Ecto neural progenitor cell (in vitro differentiated cells): ENCODE measurements at places on chromosomes 3 and 15.

GRCh38 chr3:12472796-12473195 is 11.5 kb upstream of the TSEN2 start:
- DNase-seq, result no peak

GRCh38 chr15:95075792-95076677 is 844.7 kb downstream of the MCTP2 start:
- DNase-seq, result no peak

- DNase-seq, result no peak
Observed at GRCh38 chr15:85400606-85401005, 20.2 kb downstream of the AKAP13 start.

GRCh38 chr15:49877873-49878521 is 241.0 kb downstream of the ATP8B4 start:
- DNase-seq, result no peak

GRCh38 chr15:71761649-71762048 is 48.7 kb upstream of the NR2E3 start:
- no peak for DNase-seq

DNA sequence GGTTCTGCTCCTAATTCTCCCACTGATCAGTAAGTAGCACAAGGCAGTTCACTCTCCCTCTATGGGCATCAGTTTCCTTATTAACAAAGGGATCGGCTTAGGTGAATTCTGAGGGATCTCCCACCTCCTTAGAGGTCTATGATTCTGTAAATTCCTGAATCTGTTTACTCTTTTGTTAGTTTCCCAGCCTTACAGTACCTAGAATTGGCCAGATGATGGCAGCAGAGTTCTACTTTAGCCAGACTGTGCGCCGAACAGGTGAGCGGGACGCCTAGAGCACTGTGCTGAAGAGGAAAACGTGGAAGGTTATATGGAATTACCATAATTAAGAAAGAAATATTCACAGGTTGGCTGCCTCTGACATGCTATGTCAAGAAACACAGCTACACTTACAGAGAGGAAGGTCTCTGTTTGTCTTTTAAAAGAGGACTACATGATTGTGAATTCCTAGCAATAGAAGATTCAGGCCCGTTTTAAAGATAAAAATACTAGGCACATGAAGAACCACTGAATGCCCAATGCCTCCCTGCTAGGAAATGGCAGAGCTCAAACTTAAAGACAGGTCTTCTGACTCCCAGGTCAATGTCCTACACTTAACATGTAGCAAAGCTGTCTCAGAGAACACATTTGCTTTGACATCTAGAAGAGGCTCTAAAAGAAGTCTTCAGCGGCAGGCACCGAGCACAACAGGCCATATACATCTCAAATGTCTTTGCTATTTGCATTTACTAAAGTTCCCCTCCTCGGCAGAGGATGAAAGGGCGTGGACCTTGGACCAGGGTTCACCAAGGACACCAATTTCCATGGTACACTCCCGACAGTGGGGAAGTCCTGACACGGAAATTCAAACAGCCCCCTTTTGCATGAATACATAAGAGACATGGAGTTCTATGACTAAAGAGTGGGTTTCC is 259.9 kb downstream of the FGF12 start:
- DNase-seq, result peak; percentile 69

DNA sequence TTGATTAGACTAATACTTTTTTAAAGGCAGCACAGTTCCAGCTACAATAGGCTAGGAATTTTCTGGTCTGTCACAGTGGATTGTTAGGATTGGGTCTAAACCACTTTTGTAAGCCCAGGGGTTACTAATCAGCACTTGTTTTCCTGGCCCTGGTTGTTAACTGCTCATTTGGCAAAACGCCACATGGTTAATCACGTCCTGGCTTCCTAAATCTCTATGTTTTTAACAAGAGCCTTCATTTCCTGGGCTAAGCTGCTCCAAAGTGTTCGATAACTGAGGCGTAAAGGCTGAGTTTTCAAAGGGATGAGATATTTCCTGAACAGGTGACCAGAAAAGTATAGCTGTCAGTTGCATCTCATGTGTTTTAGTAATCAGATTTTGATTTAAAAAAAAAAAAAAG is 38.9 kb upstream of the CLRN1 start:
- DNase-seq, result no peak

DNA sequence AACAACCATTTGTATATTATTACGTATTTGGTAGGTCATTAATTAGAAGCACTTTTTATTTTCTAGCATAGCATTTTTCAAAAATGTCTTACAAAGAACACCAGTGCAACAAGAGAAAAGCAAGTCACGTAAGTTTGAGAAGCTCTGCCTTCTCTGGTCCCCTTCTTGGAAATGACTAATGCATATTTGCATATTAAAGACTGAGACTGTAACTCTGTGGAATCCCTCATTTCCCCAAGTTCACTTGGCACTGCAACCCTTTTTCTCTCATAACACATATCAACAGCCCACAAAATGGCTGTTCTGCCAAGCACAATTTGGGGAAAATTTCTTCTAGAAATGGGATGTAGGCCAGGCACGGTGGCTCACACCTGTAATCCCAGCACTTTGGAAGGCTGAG is 176.3 kb downstream of the ERC2 start:
- no peak for DNase-seq

- DNase-seq, result no peak
Observed at GRCh38 chr3:174538151-174538550, 321.0 kb upstream of the NAALADL2 start.

DNA sequence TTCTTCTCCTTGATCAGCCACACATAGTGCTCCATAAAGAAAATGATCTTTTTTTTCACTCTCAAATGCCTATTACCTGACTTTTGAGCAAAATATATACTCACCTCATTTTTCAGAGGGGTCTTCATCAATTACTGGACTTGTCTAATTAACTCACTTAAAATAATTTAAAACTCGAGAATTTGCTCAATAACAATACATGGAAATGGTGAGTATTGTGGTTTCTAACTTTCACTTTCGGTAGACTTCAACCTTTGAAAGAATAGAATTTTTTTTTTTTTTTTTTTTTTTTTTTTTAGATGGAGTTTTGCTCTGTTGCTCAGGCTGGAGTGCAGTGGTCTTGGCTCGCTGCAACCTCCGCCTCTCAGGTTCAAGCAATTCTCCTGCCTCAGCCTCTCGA is 17.7 kb upstream of the EPHB1 start:
- no peak for DNase-seq

DNA sequence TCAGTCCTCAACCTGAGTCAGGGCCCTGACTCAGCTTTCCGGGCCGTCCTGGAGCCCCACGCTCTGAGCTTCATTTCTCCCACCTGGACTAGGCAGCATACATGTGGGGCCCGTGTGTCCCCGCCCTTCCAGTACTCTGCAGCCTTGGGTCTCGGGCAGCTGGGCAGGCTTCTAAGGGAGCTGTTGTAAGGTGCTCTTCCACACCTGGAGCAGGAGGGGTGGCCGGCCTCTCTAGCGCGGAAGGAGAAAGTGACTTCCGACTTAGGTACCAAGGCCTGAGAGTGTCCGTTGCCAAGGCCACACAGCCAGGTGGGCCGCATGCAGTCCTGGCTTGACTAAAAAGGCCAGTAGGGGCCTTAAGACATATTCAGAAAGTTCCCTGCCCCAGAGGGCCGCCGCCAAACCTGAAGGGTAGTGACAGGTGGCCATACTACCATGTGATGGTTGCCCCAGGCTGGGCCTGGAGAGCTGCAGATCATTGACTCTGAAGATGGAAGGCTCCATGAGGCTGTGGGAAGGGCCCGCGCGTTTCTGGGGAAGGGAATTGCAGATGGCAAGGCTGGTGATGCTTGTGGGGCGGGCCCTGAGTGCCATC is 9.4 kb upstream of the SEMA3B start:
- no peak for DNase-seq

DNA sequence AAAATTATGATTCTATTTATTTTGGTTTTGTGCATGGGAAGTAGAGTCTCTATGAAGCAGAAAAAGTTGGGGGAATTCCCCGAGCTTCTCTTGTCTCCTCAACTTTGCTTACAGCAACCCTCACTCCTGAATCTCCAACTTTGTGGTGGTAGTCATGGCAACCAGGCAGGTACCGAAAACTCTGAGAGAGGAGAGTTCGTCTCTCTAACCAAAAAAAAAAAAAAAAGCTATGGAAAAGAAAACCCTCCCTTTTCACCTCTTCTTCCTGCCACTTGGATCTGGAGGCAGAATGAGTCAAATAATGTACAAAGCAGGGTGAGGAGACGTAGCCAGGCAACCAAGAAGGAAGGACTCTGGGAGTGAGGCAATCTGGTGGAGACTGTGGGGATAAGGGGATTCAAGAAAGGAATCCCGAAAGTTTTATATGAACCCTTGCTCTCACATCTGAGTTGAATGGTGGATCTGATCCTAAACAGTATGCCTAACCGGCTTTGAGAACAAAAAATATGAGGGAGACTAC is 108.1 kb downstream of the PLOD2 start:
- DNase-seq, result no peak

DNA sequence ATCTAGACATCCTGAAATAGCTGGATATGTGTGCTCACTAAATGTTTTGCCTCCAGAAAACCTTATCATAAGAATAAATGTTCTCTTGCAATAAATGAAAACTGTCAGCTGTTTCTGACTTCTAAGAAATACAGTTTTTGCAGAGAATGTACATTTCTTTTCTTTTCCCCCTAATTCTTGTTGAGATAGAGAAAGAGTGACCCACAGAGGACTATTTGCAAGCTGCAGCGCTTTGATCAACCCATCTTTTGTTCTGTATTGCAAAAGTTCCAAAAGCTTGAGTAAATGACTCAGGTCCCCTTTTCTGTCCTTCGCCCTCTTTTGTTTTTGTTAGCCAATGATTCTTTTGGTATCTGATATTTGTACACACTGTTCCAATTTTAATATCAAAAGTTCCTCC is 141.9 kb downstream of the BBX start:
- no peak for DNase-seq

DNA sequence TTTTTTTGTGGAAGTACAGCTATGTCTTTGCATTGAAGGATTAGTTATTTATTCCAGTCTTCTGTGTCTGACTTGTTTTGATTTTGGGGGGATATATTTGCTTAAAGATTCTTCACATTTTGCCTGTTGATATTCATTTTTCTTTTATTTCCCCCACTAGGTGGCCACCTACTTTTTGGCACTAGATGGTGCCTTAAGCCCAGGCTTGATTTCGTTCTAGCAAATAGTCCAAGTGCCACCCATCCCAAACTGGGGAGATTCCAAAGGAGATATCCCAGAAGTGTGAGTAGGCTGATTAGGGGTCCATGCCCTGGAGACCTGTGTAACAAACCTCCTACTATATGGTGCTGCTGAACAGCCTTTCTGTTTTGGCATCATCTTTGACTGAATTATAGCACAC is 80.0 kb upstream of the SPATA16 start:
- no peak for DNase-seq

- no peak for DNase-seq
Observed at GRCh38 chr3:40208251-40208650, 101.3 kb upstream of the EIF1B start.

- no peak for DNase-seq
Observed at GRCh38 chr3:165070682-165071081, 7.6 kb downstream of the SI start.

DNA sequence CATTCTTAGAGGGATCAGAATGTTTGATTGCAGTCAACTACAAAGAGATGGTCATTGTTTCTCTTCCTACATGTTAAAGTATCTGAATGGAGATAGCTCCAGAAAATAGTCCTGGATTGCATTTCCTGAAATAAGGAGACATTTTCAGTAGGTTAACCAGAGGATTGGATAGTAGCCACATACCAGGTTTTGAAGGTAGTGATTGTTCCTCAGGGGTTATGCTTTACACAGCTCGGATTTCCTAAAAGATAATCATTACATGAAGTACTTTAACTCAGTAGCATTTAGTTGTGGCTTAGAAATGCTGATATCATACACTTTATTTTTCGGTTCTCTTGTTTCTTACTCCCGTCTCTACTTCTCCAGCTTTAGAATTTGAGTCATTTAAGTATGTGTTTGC is 10.3 kb downstream of the DNAJB11 start:
- DNase-seq, result no peak

DNA sequence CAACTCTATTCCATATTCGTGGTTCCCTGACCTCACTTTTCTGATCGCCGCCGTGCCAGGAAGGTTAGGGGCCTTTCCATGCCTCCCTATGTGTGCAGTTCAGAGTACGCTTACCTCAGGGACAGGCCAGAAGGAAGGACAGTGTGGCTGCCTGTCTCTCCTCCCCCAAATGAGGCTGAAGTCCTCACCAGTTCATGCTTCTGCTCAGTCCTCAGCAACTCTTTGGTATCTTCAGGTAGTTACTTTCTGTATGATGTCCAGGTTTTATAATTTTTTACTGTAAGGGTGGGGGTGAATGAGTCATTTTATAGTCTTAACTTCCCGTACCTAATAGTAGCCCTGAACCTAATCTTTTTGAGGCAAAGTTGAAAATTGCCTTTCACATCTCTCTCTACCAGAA is 98.7 kb downstream of the VPS8 start:
- DNase-seq, result no peak

- DNase-seq, result no peak
Observed at GRCh38 chr3:14370720-14371572, 31.5 kb upstream of the SLC6A6 start.

- DNase-seq, result no peak
Observed at GRCh38 chr3:7917443-7918151, 584.0 kb upstream of the LMCD1 start.

DNA sequence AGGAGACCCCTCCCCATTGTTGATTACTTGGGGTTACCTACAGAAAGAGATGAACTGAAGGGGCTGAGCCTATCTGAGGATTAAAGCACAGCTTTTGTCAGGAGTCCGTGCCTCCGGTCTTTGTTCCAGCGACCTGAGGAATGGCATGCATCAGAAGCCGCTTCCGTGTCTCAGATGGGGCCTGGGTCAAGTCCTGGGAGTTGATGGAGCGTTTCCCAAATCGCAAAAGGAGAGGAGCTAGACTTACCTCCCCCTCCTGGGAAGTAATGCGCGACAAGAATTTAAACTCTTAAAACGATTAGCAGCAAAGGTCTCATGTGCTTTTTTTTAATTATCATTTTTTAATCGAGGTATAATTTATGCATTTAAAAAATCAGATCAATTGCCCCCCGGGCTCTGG is 983 bp upstream of the ALDH1A3 start:
- DNase-seq, result peak; percentile 60

GRCh38 chr3:59469948-59470723 is 420.3 kb upstream of the CFAP20DC start:
- no peak for DNase-seq

GRCh38 chr3:45055032-45055410 is 28.9 kb downstream of the CLEC3B start:
- no peak for DNase-seq

- no peak for DNase-seq
Observed at GRCh38 chr3:188542196-188542595, 388.2 kb downstream of the LPP start.

- DNase-seq, result no peak
Observed at GRCh38 chr3:69751074-69751476, 11.8 kb downstream of the MITF start.
